Mesenteric fat pad (tissue), 1 donor: ENCODE measurements at places on chromosomes 1 and 21. TPM values are rescaled to one million over a fixed set of nuclear protein-coding genes. Genes with fewer than 3 reads are reported as not detected.

DNA sequence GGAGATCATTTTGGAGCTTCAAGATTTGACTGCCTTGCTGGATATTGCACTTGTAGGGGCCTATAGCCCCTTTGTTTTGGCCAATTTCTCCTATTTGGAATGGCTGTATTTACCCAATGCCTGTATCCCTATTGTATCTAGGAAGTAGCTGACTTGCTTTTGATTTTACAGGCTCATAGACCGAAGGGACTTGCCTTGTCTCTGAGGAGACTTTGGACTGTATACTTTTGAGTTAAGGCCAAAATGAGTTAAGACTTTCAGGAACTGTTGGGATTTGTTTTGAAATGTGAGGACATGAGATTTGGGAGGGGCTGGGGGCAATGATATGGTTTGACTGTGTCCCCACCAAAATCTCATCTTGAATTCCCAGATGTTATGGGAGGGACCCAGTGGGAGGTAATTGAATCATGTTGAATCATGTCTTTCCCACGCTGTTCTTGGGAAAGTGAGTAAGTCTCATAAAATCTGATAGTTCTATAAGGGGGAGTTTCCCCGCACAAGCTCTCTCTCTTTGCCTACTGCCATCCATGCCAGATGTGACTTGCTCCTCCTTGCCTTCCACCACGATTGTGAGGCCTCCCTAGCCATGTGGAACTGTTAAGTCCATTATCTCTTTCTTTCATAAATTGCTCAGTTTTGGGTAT lies 276.1 kb downstream of the LMX1A start:
- DNase-seq = no peak

- no peak for DNase-seq
These were observed 53.8 kb downstream of the PLPP3 start for GRCh38 chr1:56525489-56526041.

- no peak for DNase-seq
These were observed 73.5 kb downstream of the CNST start for GRCh38 chr1:246639732-246640131.

DNA sequence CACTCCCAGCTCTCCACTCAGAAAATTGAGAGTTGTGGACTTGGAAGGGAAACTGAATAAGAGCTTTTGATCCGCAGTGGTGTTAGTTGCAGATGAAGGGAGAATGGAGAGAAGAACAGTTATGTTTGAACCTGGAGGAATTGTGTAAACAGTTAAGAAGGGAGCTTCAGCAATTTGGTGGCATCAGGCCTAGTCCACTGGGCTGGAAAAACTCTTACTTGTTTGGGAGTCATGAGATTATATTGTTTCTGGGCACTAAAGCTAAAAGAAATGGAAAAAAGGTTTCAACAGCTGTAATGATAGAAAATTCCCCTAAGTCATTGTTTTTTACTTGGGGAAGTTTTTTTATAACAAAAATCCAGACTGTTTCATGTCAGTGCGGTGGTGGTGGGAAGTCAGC lies 256.1 kb upstream of the C1orf87 start:
- no peak for DNase-seq

DNA sequence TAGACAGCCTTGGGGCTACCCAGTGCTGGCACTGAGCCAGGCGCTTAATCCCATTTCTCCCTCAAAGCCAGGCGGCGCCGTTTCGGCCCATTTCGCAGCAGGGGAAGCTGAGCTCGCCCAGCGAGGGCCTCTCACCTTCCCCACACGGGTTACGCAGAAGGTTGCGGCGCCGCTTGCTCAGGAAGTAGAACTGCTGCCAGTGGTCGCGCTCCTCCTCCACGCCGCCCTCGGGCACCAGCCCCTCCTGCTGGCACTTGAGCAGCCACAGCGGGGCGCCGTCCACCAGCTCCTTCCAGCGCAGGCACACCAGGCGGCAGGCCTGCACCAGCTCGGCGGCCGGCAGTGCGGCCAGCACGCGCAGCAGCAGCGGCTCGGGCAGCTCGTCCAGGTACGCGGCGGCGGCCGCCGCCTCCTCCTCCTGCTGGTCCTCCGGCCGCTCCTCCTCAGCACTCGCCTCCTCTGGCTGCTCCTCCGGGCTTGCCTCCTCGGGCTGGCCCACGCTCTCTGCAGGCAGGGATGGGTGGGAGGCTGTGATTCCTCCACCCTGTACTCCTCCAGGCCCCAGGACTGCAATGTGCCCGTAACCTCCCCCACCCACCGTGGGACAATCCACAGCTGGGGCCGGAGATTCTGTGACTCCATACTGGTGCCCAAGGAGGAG lies 3.8 kb downstream of the FBXO2 start:
- DNase-seq = no peak

GRCh38 chr1:163826500-163826899 lies 504.7 kb downstream of the NUF2 start:
- no peak for DNase-seq

DNA sequence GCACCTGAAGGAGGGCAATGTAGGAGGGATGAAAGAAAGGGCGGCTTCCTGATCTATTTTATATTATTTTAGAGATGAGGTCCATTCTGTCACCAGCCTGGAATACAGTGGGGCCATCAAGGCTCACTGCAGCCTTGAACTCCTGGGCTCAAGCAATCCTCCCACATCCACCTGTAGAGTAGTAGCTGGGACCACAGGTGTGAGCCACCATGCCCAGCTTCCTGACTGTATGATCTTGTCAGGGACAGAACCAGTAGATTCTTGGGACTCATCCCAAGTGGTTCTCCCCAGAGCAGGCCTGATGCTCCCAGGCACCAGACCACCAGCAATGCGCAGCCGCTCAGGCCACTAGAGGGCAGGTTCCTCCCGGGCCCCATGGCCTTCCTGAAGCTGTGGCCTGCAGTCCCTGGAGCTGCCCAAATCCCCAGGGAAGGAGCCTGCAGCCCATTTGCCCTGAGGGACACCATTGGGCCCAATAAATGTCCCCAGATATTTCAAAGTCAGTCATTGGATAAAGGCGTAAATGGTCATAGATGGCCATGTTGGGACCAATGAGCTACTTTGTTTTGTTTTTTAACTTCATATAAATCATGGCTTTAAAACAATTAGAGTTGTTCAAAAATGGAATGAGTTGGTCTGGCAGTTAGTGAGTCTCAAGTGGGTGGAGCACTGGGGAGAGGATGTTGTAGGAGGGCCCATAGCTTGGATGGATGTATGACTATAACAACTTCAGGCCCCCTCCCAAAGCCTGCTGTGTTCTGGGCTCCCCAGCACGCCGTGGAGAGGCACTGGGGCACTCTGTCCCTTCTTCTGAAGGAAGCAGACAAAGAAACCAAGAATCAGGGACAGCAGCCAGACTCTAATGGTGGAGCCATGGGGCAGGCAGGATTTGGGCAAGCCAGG lies 44.7 kb upstream of the GOLT1A start:
- no peak for DNase-seq

KLHDC9 gene
- not detected for total RNA-seq

KCNJ6 gene
- total RNA-seq = not detected
